ENCODE measurements at places on chromosomes 13 and 19. TPM values are rescaled to one million over a fixed set of nuclear protein-coding genes. Genes with fewer than 3 reads are reported as not detected.

DNA sequence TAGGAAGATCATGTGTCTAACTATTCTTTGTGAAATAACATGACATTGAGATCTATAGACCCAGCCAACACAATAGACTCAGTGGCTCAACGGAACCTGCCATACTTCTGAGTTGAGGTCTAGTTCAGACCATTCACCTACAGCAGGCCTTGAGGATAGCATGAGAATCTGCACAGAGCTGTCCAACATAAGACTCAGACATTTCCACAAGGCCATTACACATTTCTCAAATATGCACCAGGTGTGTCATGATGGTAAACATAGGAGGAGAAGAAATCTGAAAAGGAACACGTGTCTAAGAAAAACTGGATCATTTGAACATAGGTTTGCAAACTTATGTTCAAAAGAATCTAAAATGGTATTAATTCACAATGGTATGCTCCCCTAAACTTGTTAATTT lies 421.4 kb downstream of the SLITRK6 start:
- H3K27me3 ChIP-seq: no peaks in the 10 kb centered on the region
- no peak for DNase-seq
- H3K27ac ChIP-seq: peak overlapping the region; percentile 96
- no peaks in the 10 kb centered on the region for H3K36me3 ChIP-seq

- H3K36me3 ChIP-seq: no peaks in the 10 kb centered on the region
- H3K27me3 ChIP-seq: no peaks in the 10 kb centered on the region
- H3K4me3 ChIP-seq: no peak overlapping the region
Observed at GRCh38 chr19:5572556-5573286, 5.0 kb upstream of the TINCR start.

DNA sequence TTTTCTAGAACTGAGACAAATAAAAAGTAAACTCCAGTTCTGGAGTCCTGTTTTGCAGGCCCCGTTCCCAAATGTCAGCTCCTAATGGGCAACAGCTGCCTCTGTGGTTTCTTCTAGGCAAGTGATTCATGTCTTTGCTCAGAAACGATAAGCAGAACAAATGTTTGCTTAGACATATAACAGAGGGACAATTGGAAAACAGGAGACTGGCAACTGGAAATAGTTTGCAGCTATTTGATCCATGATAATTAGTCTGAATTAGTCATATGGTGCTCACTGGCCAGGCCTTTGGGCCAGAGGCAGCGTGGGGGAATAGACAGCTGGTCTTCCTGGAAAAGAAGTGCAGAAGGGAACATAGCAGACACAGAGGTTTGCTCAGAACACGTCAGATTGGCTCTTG lies 29.2 kb upstream of the TSHZ3 start:
- H3K27ac ChIP-seq: no peak overlapping the region
- no peak overlapping the region for H3K4me3 ChIP-seq
- no peak for DNase-seq
- no peaks in the 10 kb centered on the region for H3K27me3 ChIP-seq

- peaks cover 25% of the 10 kb centered on the region for H3K36me3 ChIP-seq
- H3K4me1 ChIP-seq: peaks cover 28% of the 10 kb centered on the region
- DNase-seq: peak; percentile 82
- H3K27me3 ChIP-seq: no peaks in the 10 kb centered on the region
Observed at GRCh38 chr19:4911786-4912672, 2.7 kb downstream of the UHRF1 start.

DNA sequence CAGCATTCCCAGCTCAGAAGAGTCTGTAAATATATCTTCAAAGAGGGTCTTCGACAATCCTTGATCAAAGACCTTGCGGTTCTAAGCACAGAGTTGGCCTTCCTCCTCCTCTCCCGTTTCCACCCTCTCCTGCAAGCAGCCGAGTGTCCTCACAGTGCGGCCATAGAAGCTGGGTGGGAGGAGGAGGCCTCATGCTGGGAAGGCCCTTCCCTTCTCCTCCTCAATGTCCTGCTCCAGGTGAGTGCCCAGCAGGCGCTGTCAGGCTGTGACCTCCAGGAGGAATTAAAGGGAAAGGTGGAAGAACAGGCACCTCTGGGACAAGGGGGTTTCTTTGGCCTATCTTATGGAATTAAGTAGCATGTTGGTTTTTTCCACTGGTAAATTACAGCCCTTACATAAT lies 674.2 kb upstream of the ARGLU1 start:
- no peaks in the 10 kb centered on the region for H3K4me1 ChIP-seq
- H3K4me3 ChIP-seq: no peak overlapping the region
- H3K36me3 ChIP-seq: no peaks in the 10 kb centered on the region
- H3K27me3 ChIP-seq: no peaks in the 10 kb centered on the region
- H3K27ac ChIP-seq: no peak overlapping the region

GRCh38 chr13:27551562-27551961 lies 68.8 kb downstream of the LNX2 start:
- H3K27me3 ChIP-seq: no peaks in the 10 kb centered on the region
- H3K36me3 ChIP-seq: peaks cover 6% of the 10 kb centered on the region
- no peak for DNase-seq
- no peak overlapping the region for H3K27ac ChIP-seq

GRCh38 chr13:44244288-44244687 lies 129.3 kb upstream of the SERP2 start:
- no peak overlapping the region for H3K4me3 ChIP-seq
- peaks cover 7% of the 10 kb centered on the region for H3K4me1 ChIP-seq
- no peaks in the 10 kb centered on the region for H3K27me3 ChIP-seq

Gene SOX21
- not detected for total RNA-seq

All from Karpas-422 (cell line).